Stimulated activated CD4-positive, alpha-beta T cell treated with anti-CD3 and anti-CD28 coated beads, Interleukin-4, amount 100 ng/mL, for 48 hours (primary cell): ENCODE measurements at places on chromosomes 5 and 9.

DNA sequence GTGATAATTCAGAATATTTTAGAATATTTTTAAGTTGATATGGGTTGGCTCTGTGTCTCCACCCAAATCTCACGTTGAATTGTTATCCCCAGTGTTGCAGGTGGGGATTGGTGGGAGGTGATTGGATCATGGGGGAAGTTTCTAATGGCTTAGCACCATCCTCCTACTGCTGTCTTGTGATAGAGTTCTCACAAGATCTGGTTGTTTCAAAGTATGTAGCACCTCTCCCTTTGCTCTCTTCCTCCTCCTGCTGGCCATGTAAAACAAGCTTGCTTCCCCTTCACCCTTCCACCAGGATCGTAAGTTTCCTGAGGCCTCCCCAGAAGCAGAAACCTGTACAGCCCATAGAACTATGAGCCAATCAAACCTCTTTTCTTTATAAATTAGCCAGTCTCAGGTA lies 214.6 kb upstream of the C9orf72 start:
- DNase-seq = no peak

DNA sequence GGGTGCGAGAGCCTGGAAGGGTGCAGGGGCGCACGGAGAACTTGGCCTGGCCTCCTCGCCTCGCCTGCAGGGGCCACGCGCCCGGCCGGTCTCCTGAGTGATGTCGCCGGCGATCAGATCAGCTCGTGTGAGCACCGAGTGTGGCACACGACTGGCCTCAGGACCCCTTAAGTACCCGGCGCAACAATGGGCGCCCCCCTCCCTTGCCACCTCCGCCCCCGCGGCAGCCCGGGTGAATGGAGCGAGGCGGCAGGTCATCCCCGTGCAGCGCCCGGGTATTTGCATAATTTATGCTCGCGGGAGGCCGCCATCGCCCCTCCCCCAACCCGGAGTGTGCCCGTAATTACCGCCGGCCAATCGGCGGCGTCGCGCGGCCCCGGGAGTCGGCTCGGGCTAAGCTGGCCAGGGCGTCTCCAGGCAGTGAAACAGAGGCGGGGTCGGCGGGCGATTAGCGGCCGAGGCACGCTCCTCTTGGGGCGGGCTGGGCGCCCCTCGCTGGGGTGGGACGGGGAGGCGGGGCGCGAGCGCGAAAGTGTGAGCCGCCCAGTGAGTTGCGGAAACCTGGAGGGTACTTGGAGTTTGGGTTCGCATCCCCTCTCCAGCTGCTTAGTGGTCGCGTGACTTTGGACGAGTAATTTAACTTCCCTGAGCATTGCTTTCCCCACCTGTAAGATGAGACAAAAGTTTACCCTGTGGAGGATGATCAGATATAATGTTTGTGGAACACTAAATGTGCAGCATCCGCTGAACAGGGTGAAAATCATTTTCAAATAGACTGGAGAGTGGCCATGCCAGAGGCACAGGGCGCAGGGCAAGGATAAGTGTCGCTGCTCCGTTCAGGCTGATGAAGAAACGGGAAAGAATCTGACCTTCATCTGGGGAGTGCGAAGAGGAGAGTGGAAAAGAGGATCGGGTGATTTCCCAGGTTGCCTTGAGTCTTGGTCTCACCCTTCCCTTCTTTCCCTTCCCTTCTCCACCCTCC lies at the start of gene NEUROG1:
Gene NEUROG1, minus strand, starts transcription at position 145 of the 982 bp plus-strand sequence. CDS start 274 bp downstream, outside the sequence.
- no peak for DNase-seq

DNA sequence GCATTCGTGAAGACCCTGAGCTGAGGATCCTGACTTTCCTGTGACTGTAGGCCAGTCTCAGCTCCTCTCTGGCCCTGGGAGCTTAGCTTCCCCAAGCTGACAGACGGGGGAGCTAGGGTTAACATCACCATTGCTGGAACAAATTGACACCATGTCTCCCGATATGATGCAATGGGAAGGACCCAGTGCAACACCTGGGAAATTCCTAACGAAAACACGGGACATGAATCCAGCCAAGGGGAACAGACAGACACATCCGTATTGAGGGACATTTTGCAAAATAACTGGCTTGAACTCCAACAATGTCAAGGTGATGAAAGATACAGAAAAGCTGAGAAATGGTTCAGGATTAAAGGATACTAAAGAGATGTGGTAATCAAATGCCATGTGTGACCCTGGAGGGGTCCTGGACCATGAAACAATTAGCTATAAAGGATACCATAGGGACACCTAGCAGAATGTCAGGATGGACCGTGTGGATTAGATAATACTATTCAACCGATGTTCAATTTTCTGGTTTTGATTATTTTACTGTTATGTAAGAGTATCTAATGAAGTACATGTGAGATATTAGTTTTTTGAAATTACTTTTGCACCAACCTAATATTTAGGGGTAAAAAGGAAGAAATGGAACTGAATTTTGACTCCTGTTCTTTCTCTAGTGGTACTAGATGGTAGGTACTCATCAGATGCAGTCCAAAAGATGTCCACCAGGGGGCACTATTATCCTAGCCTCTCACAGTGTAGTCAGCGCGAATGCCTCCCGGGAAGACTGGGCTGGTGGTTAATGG lies 52.7 kb downstream of the NDST1 start:
- peak; percentile 80 for DNase-seq

GRCh38 chr5:78621291-78621738 lies 27.3 kb downstream of the LHFPL2 start:
- no peak for DNase-seq

GRCh38 chr5:88694023-88694679 lies 188.8 kb downstream of the MEF2C start:
- no peak for DNase-seq

GRCh38 chr5:77167695-77168121 lies 42.8 kb upstream of the PDE8B start:
- no peak for DNase-seq

DNA sequence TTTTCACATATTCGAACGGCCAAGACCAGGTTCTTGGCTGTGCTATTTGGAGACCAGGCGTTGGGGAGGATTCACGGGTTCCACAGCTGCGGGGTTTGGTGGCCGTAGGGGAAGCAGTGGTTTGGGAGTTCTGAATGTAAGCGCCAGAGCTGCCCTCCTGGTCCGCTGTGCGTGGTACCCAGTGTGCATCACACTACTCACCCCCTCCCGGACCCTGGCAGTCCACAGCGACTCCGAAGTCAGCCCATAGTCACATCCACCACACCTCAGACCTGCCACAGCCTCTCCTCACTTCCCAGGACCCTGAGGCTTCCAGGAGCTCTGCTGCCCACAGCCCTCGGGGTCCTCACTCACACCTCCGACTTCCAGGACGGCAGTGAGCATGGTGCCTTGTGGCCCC lies 26.8 kb downstream of the AMBP start:
- no peak for DNase-seq

DNA sequence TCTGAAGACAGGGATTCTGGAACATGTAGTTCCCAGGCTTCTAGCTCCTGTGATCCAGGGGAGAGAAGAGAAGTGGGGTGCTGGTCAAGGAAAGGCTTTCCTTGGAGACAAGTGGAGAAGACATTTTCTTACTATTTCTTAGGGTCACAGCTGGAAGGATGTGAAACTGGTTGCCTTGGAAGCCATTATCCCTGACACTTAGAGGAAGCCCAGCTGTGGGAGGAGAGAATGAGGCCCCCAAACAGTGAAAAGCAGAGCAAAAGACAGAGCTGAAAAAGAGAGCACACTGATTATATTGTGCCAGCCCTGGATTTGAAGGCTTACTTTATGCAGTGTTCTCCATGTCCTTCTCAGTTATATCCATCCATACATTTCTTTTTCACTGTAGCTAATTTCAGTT lies 17.5 kb upstream of the SHB start:
- DNase-seq = no peak

DNA sequence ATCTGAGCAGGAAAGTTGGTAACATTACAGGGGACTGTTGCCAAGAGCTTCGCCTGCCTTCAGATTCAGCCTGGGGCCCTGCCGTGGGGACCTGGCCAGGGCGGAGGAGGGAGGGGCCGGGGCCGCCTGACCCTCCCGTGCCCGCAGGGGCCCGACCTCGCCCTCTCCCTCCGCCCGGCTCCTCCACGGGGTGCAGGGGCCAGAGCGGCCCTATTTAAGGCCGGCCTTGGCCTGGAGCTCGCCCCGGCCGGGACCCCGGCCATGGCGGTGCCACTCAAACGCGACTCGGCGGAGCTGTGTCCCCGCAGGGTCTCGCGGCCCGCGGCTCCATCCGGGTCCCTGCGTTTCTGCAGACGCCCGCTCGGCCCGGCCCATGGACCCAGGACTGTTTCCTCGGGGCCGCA lies 757 bp downstream of the TMEM250 start:
- DNase-seq = no peak

DNA sequence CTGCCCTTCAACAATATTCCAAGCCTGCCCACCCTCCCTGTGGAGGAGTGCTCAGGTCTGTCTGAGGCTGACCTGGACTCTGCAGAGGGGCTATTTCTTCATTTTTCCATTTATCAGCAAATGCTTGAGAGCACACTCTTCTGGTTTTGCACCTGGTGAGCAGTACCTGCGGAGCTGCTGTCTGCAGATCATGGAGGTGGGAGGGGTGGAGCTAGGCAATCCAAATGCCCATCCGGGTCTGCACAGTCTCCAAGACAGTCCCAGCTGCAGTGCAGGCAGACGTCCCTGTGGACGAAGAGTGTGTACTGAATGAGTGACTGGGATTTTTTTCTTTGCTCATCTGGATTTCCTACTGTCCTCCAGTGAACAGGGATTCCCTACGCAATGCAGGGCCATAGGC lies 239.8 kb downstream of the IRX2 start:
- DNase-seq = no peak

GRCh38 chr9:122307925-122308324 lies 43.2 kb downstream of the MRRF start:
- DNase-seq = no peak

DNA sequence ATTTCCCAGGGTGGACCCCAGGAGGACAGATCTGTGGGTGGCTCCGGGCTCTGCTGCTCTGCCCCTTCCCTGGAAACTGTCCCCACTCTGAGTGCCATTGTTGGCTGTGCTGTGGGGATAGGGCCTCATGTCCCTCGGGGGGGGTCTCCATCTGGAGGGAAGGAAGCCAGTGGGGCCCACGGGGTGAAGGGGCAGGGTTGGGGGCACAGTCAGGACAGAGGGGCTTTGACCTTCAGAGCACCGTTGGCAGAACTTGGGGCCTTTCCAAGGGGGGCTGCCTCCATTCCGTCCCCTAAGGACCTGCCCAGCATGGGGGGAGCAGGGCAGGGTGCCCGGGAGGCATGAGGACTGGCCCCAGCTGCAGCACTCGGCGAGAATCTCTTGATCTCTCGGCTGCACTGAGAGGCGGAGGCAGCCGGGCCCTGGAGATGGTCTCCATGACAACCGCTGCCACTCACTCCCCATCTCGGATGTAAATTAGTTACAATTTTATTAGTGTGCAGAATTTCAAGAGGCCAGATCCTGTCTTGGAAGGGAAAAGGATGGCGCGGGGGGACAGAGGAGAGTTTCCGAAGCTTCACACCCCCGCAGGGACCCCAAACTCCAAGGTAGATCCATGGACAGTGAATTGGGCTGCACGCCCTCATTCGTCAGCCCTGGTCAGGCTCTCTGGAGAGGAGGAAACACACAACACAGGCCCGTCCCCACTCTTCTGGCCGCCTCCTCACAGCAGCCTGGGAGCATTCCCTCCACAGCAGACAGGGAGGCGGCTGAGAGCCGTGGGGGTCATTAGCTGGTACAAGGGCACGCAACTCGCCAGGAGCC lies 216.2 kb upstream of the IER5L start:
- no peak for DNase-seq

- no peak for DNase-seq
Observed at GRCh38 chr5:54844266-54844665, 141.1 kb downstream of the ESM1 start.

DNA sequence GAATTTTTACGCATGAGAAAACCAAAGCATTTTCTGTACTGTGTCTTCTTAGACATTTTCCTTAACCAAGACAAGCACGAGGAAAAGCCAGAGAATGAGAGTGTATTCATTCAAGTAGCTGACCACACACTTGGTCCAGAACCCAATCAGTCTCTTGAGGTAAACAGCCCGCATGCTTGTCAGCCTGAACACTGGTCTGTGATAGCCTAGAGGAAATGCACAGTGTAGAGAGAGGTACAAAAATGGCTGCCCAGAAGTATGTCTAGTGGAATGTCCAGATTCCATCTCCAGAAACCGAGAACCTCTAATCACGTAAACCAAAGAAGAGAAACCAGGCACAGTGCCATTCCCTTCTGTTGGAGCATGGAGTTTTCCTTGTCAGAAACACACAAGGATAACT lies 80.0 kb upstream of the SNX2 start:
- no peak for DNase-seq

- DNase-seq = no peak
Observed at GRCh38 chr9:106947106-106947900, 84.3 kb downstream of the ZNF462 start.

DNA sequence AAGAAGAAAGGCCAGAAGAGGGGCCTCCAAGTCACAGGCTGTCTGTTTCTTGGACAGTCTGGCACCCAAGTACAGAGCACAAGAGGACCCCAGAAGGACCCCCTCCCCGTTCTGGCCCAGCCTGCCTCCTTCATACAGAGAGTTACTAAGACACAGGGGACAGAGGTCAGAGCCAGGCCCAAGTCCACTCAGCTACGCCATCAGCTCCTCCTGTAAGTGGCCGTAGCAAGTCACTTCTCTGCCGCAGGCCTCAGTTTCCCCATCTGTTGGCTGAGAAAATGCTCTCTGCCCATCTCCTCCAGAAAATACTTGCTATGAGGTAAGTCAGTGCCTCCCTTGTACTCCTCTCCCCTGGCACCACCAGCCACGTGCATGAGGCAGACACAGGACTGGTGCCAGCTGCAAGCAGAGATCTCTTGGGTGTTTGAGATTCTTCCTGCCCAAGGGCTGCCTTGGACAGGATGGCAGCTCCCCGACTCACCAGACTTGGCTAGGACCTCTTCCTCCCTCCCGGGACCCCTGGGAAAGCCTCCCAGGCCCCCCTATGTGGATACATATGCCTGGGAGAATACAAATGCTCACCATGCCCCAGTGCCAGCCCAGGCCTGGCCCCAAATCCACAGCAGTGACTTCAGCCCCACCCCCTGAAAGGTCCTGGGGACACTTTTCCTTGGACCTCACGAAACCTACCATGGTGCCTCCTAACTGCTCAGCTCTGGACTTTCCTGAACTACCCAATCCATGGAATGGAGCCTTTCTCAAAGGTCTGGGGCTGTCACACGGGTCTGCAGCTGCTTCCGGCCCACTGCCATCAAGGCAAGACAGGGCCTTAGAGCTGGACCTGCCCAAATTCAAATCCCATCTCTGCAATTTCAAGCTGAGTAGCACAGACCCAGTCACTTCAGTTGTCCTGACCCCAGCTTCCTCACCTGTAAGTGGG lies 5.1 kb downstream of the EEIG1 start:
- no peak for DNase-seq

GRCh38 chr5:160657068-160657507 lies 194.9 kb downstream of the ATP10B start:
- DNase-seq = no peak
